ENCODE measurements at places on chromosomes 13 and 19. TPM values are rescaled to one million over a fixed set of nuclear protein-coding genes. Genes with fewer than 3 reads are reported as not detected.

Gene STXBP2
- 55.6 TPM for total RNA-seq

Gene NDUFA3
- total RNA-seq = 30.8 TPM

Gene N4BP2L1
- total RNA-seq = 24.7 TPM

Gene KLK1
- 0.35 TPM for total RNA-seq

Gene DNAJC15
- 24.0 TPM for total RNA-seq

Gene FRY
- total RNA-seq = 66.9 TPM

Gene TMEM59L
- 5.4 TPM for total RNA-seq

Gene ZNF415
- 14.3 TPM for total RNA-seq

Gene GAS6
- 54.1 TPM for total RNA-seq

Gene PCDH8
- 0.82 TPM for total RNA-seq

Gene SLC25A41
- total RNA-seq = 0.53 TPM

Gene KLK13
- 0.35 TPM for total RNA-seq

Gene KLK14
- 0.18 TPM for total RNA-seq

Gene YJEFN3
- total RNA-seq = 2.7 TPM

Gene CEACAM4
- total RNA-seq = 2.2 TPM

Gene LILRB1
- total RNA-seq = 3.4 TPM

Gene OR10H4
- not detected for total RNA-seq

Gene ATP12A
- total RNA-seq = 17.3 TPM

Gene GNG7
- 6.3 TPM for total RNA-seq

Gene KL
- total RNA-seq = 44.2 TPM

Gene CEACAM20
- not detected for total RNA-seq

Gene ACTMAP
- 4.8 TPM for total RNA-seq

Data from metanephros (tissue), 2 donors.